ENCODE measurements at places on chromosomes 3 and 15. TPM values are rescaled to one million over a fixed set of nuclear protein-coding genes. Genes with fewer than 3 reads are reported as not detected.

DNA sequence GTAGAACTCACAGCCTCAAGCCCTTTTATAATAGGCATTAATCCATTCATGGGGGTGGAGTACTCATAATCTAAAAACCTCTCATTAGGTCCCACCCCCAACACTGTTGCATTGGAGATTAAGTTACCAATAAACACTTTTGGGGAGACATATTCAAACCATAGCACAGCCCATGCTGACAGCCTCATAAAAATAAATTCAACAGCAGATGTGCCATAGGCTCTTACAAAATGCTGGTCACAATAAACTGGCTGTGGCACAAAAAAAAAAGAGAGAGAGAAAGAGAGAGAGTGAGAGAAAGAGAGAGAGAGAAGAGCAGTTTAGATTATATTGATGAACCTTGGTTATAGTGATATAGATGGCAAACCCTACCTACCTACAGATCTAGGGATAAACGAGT lies 1000.9 kb downstream of the TUSC7 start:
- H3K4me3 ChIP-seq = no peak overlapping the region
- H3K4me1 ChIP-seq = no peaks in the 10 kb centered on the region
- H3K27me3 ChIP-seq = no peaks in the 10 kb centered on the region

- H3K4me3 ChIP-seq = no peak overlapping the region
- H3K27ac ChIP-seq = no peak overlapping the region
- no peaks in the 10 kb centered on the region for H3K36me3 ChIP-seq
- H3K27me3 ChIP-seq = no peaks in the 10 kb centered on the region
- DNase-seq = no peak
- peaks cover 6% of the 10 kb centered on the region for H3K4me1 ChIP-seq
These were observed 231.8 kb upstream of the TBL1XR1 start for GRCh38 chr3:177429079-177429478.

DNA sequence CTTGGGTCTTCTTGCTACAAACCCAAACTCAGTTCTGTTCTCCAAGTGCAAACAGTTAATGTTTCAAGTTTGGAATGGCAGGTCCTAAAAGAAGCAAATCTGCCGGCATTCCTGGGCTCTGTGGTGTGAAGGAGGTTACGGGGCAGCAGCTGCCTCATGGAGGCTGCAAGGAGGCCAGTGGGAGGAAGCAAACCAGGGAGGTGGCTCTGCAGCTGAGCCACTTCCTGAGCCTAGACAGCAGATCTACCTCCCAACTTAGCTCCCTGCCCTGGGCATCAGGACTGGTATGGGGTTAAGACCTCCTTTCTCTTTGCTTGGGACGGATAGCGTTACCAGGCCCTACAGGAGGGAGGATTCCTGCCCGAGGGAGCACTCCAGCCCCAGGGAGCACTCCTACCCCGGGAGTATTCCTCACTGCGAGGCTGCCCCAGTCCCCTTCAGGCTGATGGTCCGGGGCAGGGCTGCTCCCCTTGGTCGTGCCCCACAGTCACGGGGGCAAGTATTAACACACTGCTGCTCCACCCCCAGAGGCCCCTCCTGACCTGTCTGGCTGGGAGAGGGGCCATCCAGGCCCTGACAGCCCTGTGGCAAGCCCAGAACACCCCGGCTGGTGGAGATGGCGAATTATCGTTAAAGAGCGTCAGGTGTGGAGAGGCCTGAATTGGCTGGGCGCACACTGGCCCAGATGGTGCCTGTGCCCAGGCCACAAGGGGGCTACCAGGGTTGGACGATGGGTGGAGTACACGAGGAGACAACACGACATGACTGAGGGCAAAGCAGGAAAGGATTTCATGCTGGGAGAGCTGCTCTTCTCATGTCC lies 129.9 kb downstream of the ATP10A start:
- no peak for DNase-seq
- H3K36me3 ChIP-seq = no peaks in the 10 kb centered on the region
- no peaks in the 10 kb centered on the region for H3K4me1 ChIP-seq
- H3K4me3 ChIP-seq = no peak overlapping the region
- H3K27ac ChIP-seq = no peak overlapping the region

DNA sequence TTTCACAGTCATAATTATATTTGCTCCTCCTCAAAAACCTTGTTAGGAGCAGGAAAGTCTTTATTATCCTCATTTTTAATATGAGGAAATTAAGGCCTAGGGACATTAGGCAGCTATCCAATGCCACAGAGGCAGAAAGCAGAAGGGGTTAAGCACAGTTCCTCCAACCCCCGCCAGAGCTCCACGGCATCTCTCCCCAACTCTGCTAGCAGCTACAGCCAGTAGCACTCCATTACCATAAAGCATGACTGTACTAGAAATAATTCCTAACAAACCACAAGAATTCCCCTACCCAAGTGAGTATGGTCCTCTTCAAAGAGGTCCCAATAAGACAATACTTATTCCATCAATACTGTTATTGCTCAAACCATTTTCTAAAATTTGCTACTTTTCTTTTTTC lies 9.8 kb downstream of the HEG1 start:
- H3K27me3 ChIP-seq = no peaks in the 10 kb centered on the region
- no peak for DNase-seq
- no peaks in the 10 kb centered on the region for H3K4me1 ChIP-seq
- H3K27ac ChIP-seq = no peak overlapping the region
- no peak overlapping the region for H3K4me3 ChIP-seq

ADAMTSL3 gene
- not detected for polyA plus RNA-seq

LRRN1 gene
- polyA plus RNA-seq = 0.27 TPM

All from B cell (primary cell).